ENCODE measurements at places on chromosomes 2 and 18.

- no peak for DNase-seq
Observed at GRCh38 chr2:85022232-85022631, 51.3 kb downstream of the KCMF1 start.

GRCh38 chr2:229818230-229818629, 103.6 kb downstream of the TRIP12 start:
- no peak for DNase-seq

GRCh38 chr18:25704494-25704893, 352.5 kb upstream of the ZNF521 start:
- DNase-seq, result no peak

GRCh38 chr2:239329284-239329971, 71.4 kb downstream of the HDAC4 start:
- DNase-seq, result no peak

DNA sequence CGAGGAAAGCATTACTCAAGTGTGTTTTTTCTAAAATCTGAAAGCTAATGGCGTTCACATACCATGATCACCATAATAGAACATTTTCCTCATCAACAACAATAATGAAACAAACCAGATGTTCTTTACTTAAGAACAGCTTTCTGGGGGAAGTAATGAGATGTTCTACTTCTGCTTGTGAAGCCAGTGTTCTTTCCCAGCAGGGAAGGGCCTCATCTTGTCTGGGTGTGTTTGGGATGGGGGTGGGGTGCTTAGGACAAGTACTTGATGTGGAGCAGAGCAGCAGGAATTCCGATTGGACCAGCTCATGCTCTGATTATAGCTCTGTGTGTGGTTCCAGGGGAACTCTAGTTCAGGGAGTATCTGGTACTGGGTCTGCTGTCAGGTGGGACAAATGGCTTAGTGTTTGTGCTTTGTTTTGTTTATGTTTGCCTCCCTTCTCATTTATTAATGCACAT, 163.0 kb upstream of the NOSTRIN start:
- peak; percentile 21 for DNase-seq

DNA sequence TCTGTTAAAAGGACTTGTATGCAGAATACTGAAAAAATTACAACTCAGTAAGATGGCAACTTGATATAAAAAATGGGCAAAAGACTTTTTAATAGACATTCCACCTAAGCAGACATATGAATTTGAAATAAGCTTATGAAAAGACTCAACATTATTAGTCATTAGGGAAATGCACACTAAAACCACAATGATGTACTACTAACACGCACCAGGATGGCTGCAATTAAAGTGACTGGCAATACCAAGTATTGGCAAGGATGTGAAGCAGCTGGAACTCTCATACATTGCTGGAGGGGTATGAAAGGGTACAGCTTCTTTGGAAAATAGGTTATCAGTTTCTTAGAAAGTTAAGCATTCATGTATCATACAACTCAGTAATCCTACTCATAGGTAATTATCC, 3.2 kb upstream of the ENOSF1 start:
- DNase-seq, result peak; percentile 6

- DNase-seq, result no peak
Observed at GRCh38 chr2:11260979-11261378, 83.5 kb downstream of the ROCK2 start.

DNA sequence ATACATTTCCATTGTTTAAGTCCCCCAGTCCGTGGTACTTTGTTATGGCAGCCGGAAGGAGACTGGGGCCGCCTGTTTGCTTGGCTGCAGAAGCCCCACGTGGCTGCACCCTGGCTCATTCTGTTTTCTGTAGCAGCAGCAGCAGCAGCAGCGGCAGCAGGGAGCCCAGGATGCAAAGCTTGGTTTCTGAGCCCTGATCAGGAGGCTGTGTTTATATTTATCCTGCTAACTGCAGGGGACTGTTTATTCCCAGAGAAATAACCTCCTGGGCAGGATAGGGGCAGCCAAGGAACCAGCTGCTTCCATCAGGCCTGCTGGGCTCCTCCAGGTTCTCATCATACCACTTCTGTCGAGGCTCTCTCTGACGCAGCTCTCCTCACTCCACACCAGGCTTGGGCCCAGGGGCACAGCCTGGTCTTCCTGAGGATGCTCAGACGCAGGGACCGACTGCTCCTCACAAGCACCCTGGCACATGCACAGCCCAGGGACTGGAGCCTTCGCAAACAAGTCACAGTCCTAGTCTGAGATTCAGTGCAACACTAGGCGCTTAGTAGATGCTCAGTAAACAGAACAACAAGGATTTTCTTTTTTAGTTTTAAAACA, 139.0 kb downstream of the MSH2 start:
- DNase-seq, result no peak

GRCh38 chr2:20650393-20650876, 463 bp downstream of the HS1BP3 start:
- DNase-seq, result peak; percentile 33

- no peak for DNase-seq
Observed at GRCh38 chr2:11556101-11556806, 22.4 kb downstream of the GREB1 start.

DNA sequence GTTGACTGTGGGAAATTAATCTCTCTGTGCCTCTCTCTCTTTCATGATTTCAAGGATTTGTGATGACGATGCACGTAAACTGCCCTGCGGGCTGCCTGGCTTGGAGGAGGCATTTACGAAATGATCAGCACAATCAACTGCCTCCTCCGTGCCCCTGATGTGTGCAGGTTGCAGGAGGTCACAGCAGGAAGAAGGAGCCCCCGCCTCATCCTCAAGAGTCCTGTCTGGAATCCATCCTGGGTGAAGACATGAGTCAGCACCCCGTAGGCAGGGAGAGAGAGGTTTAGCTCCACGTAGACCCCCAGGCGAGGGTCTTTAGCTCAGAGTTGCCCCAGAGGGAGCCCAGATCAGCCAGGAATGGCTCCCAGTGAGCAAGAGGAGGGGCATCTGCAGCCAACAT, 17.1 kb upstream of the TEX51 start:
- DNase-seq, result no peak

- no peak for DNase-seq
Observed at GRCh38 chr2:23488584-23488983, 103.6 kb downstream of the KLHL29 start.

DNA sequence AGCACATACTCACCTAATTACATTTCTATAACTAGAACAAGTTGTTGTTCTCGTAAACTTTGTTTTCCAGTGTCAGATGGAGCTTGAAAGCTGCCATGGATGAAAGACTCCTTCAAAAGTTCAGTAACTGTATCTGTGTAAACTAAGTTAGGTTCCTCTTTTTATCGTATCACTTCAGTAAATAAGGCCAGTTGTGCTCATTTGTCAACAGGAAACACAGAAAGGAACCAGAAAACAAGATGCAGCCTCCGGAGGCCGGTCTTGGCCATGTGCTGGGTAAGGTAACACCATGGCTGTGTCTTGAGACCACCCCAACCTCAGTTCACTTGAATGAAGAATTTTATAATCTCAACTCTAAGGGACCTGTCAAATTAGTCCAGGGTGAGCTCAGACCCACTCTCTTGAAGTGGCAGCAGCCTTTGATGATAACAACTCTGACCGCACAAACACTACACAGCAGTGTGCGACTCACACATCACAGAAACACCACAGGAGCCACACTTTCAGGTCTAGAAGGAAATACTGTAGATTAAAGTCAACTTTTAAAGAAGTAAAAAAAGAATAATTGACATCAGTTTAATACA, 213.8 kb downstream of the AFF3 start:
- DNase-seq, result no peak

GRCh38 chr18:48493434-48494230, 45.2 kb upstream of the CTIF start:
- no peak for DNase-seq

DNA sequence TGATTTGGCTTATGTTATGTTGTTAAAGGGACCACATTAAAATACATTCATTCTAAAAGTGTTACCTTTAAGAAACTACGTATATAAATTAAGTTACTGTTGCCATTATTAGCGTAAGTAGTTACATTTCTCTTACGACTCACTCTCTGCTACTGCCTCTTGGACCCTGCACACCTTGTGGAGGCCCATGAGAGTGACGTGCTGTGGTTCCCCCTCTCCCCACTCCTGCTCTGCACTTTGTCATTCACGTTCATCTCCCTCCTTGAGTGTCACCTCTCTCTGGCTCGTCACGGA, 830 bp upstream of the MERTK start:
- DNase-seq, result no peak

Data from A172 (cell line).